ENCODE measurements at places on chromosomes 12 and 14. TPM values are rescaled to one million over a fixed set of nuclear protein-coding genes. Genes with fewer than 3 reads are reported as not detected.

- no peaks in the 10 kb centered on the region for H3K27me3 ChIP-seq
- no peak overlapping the region for H3K27ac ChIP-seq
- no peak overlapping the region for H3K4me3 ChIP-seq
- H3K36me3 ChIP-seq: peaks cover 14% of the 10 kb centered on the region
- H3K4me1 ChIP-seq: peaks cover 12% of the 10 kb centered on the region
Measured at GRCh38 chr12:19491863-19492262, 52.6 kb downstream of the AEBP2 start.

NXPH4 gene
- total RNA-seq: 0.71 TPM

DNA sequence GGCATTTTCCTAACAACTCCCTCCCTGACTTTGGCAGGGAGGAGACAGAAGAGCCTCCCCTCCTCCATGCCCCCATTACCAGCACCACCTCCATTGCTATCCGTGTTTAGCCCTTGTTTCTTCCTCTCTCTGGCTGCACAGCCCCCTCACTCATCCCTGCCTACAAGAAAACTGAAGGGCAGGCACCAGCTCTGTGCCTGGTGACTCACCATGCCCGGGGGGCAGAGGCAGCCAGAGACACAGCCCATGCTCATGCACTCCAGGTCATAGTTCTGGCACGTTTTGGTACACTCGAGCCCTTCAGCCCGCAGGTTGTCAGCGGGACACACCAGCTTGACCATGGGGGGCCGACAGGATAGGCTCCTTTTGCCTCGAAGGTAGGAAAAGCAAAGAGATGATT is 80.4 kb downstream of the VWF start:
- H3K4me3 ChIP-seq: no peak overlapping the region
- DNase-seq: no peak
- no peak overlapping the region for H3K27ac ChIP-seq
- no peaks in the 10 kb centered on the region for H3K36me3 ChIP-seq

DDX55 gene
- 42.8 TPM for total RNA-seq

B4GALNT3 gene
- 2.6 TPM for total RNA-seq

- H3K36me3 ChIP-seq: no peaks in the 10 kb centered on the region
- H3K4me1 ChIP-seq: peaks cover 19% of the 10 kb centered on the region
- no peak overlapping the region for H3K27ac ChIP-seq
- no peak for DNase-seq
- H3K4me3 ChIP-seq: no peak overlapping the region
Measured at GRCh38 chr12:6784761-6785160, 4.6 kb upstream of the CD4 start.

ARF3 gene
- 202 TPM for total RNA-seq

GRCh38 chr12:22034709-22035506 is 11.1 kb upstream of the CMAS start:
- no peaks in the 10 kb centered on the region for H3K27me3 ChIP-seq
- H3K4me1 ChIP-seq: peaks cover 17% of the 10 kb centered on the region
- H3K36me3 ChIP-seq: no peaks in the 10 kb centered on the region
- no peak overlapping the region for H3K4me3 ChIP-seq
- no peak for DNase-seq

DNA sequence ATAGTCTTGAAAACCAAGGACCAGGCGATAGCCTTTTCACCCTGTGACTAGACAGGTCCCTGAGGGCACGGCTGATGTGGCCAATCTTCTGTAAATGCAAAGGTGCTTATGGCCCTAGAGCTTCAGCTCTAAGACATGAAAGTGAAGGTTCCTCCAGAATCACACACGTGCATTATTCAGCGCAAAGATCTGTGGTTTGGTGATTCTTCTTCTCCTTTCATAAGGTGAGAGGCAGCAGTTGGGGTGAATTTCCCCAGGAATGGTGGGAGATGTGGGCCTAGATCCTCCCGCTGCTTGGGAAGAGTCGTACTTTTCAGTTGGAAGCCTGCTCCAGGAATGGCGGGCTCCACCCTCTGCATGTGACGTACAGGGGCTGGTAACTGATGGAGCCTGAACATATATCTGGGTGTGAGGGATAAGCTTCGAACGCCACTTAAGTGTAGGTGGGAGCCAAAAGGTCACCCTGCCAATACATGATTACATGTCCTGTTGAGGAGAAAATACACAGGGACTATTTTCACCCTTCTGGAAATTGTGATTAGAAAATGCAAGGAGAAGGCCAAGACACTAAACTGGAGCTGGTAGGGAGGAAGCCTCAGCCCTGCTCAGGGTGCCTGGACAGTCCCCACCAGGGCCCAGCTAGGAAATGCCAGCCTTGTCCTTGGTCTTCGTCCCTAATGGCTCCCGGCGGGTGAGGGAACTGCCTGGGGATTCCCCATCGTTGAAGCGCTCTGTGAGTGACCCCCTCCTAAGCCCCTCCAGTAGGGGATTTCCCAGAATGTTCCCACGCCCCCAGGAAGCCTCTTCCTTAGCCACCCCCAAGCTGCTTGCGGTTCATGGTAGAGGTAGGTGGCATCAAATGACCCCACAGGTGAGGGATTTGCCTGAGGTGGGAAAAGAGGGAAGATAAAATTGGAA is 17.6 kb downstream of the BATF start:
- peaks cover 12% of the 10 kb centered on the region for H3K4me1 ChIP-seq
- H3K27ac ChIP-seq: no peak overlapping the region
- no peak for DNase-seq
- H3K27me3 ChIP-seq: no peaks in the 10 kb centered on the region
- H3K36me3 ChIP-seq: no peaks in the 10 kb centered on the region

TESPA1 gene
- not detected for total RNA-seq

MANSC4 gene
- not detected for total RNA-seq

- H3K36me3 ChIP-seq: no peaks in the 10 kb centered on the region
- no peak overlapping the region for H3K4me3 ChIP-seq
- no peak for DNase-seq
- no peaks in the 10 kb centered on the region for H3K27me3 ChIP-seq
- peak overlapping the region; percentile 92 for H3K27ac ChIP-seq
- peaks cover 6% of the 10 kb centered on the region for H3K4me1 ChIP-seq
Measured at GRCh38 chr12:113291586-113291985, 43.3 kb downstream of the SLC8B1 start.

HELB gene
- 4.6 TPM for total RNA-seq

NCOR2 gene
- total RNA-seq: 144 TPM

DNA sequence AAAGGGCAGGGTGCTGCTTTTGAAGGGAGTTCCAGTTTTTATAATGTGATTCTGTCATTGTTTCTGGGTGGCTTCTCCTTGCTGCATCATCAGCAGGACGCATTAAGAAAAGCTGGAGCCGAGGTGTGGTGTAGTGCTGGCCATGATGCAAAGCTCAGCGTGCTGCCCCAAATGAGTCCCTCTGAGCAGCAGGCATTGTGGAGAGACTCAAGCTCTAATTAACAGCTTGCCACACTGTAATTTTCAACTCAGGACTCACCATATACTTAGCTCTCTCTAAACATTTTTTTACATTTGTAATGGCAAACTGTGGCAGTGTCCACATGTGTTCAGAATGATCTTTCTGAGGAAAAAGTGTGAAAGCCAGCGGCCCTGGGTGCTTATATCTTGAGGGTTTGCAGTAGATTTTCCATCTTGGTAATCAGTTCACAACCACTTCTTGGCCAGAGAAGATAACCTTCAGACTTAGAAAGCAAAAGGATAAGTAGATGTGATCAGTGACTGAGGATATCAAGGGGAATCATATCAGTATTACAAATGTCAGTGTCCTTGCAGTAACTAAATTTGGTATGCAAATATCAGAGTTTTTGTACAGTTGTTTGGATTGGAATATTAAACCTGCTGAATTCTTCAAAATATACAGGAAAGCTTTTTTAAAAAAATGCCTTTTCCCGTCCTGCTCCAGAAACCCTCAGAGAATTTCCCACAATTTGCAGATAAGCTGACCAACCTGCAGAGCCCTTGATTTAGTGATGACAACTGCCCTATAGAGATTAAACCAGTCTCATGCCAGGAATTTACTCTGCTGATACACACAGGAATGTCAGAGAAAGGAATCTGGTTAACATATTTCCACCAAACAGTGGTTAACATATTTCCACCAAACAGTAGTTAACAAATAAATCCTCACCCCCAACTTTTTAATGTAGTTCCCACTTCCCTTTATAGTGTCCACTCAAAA is 63.6 kb downstream of the DAAM1 start:
- DNase-seq: no peak
- no peak overlapping the region for H3K4me3 ChIP-seq
- H3K27me3 ChIP-seq: no peaks in the 10 kb centered on the region
- H3K27ac ChIP-seq: peak overlapping the region; percentile 8
- H3K4me1 ChIP-seq: peaks cover 6% of the 10 kb centered on the region

DNA sequence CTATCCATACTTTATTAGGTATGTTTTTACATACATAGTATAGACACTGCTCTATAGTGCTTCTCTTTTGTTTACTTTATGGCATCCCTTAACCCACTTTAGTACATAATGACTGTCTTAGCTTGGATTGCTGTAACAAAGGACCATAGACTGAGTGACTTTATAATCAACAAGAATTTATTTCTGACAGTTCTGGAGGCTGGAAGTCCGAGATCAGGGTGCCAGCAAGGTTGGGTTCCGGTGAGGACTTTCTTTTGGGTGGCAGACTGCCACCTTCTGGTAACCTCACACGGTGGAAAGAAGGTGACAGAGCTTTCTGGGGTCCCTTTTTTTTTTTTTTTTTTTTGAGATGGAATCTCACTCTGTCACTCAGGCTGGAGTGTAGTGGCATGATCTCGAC is 48.6 kb upstream of the PPM1H start:
- peaks cover 5% of the 10 kb centered on the region for H3K27me3 ChIP-seq
- DNase-seq: no peak
- H3K36me3 ChIP-seq: peaks cover 2% of the 10 kb centered on the region
- H3K27ac ChIP-seq: no peak overlapping the region
- H3K4me1 ChIP-seq: no peaks in the 10 kb centered on the region

DNA sequence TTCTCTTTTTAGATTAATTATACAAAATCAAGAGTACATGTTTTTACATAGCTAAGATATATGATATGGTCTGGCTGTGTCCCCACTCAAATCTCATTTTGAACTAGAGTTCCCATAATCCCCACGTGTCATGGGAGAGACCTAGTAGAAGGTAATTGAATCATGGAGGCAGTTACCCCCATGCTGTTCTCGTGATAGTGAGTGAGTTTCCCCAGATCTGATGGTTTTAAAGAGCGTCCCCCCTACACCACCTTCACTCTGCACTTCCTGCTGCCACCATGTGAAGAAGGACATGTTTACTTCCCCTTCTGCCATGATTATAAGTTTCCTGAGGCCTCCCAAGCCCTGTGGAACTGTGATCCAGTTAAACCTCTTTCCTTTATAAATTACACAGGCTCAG is 21.4 kb upstream of the DRAM1 start:
- H3K27me3 ChIP-seq: no peaks in the 10 kb centered on the region
- DNase-seq: no peak
- no peak overlapping the region for H3K4me3 ChIP-seq
- H3K27ac ChIP-seq: no peak overlapping the region

DNA sequence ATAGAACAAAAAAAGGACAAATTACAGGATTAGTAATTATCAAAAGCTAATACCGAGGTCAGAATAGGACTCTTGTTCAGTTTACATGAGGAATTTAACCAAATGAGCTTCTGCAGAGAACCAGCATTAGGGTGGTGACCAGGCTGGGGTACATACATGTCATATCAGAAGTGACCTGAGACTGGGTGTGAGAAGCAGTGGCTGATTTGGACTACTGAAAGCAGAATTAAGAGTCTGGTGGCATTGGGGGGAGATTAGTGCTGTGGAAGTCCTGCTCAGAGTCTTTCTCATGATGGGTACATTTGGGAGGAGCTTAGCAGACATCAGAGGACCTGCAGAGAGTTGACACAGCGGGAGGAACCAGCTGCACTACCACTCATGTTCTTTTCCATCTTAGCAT is 21.7 kb downstream of the TRAF3 start:
- no peaks in the 10 kb centered on the region for H3K27me3 ChIP-seq
- DNase-seq: no peak

GRCh38 chr12:92827836-92828431 is 101.2 kb downstream of the EEA1 start:
- no peaks in the 10 kb centered on the region for H3K27me3 ChIP-seq
- DNase-seq: peak; percentile 25
- peaks cover 14% of the 10 kb centered on the region for H3K36me3 ChIP-seq
- H3K4me3 ChIP-seq: no peak overlapping the region
- no peak overlapping the region for H3K27ac ChIP-seq

ZCRB1 gene
- 65.2 TPM for total RNA-seq

- H3K36me3 ChIP-seq: peaks cover 4% of the 10 kb centered on the region
- H3K4me1 ChIP-seq: peaks cover 11% of the 10 kb centered on the region
- no peaks in the 10 kb centered on the region for H3K27me3 ChIP-seq
Measured at GRCh38 chr14:77343662-77344061, 22.8 kb downstream of the GSTZ1 start.

DNA sequence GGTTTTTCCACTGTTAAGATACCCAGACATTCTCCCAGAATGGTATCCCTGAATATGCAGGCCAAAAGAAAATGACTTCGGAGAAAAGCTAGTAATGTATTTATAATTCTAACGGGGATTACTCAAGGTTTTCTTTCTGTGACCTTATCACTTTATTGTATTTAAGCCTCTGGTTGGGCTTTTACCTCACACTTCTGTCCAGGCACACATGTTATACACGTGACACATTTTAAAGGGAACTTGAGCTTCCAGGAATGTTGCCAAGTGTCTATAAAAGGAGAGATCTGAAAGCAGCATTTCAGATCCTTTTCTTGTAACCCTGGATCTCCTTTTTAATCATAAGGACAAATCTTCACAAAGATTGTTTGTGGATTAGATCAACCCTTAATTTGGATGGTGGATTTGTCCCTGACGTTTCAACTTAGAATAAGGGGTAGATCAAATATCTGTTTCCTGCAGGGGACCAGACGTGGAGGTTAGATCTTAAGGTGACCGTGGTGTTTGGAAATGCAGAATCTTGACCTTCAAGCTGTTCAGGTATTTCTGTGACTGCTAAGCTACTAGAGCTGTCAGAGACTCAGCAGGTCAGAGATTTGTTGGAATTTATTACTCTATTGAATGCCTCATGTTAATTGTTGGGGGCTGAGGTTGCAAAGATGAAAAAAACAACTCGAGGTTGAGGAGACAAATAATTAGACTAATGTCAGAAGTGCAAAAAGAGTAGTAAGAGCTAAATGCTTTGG is 1.5 kb downstream of the CIPC start:
- H3K27ac ChIP-seq: no peak overlapping the region
- H3K36me3 ChIP-seq: no peaks in the 10 kb centered on the region
- no peak for DNase-seq
- H3K4me3 ChIP-seq: peak overlapping the region; percentile 84
- H3K27me3 ChIP-seq: no peaks in the 10 kb centered on the region
- H3K4me1 ChIP-seq: peaks cover 80% of the 10 kb centered on the region

HCAR3 gene
- total RNA-seq: not detected

GRCh38 chr12:103422746-103423515 is 72.8 kb downstream of the C12orf42 start:
- H3K27me3 ChIP-seq: peaks cover 39% of the 10 kb centered on the region
- peak overlapping the region; percentile 49 for H3K4me3 ChIP-seq
- peaks cover 11% of the 10 kb centered on the region for H3K36me3 ChIP-seq
- DNase-seq: peak; percentile 71
- H3K4me1 ChIP-seq: peaks cover 38% of the 10 kb centered on the region

GRCh38 chr12:86261578-86261977 is 5.4 kb upstream of the MGAT4C start:
- no peaks in the 10 kb centered on the region for H3K36me3 ChIP-seq
- H3K4me3 ChIP-seq: no peak overlapping the region
- no peaks in the 10 kb centered on the region for H3K27me3 ChIP-seq
- peaks cover under 1% of the 10 kb centered on the region for H3K4me1 ChIP-seq
- no peak overlapping the region for H3K27ac ChIP-seq
- no peak for DNase-seq

Data from neural crest cell (in vitro differentiated cells).